ENCODE measurements at places on chromosomes 7 and 10. TPM values are rescaled to one million over a fixed set of nuclear protein-coding genes. Genes with fewer than 3 reads are reported as not detected.

DNA sequence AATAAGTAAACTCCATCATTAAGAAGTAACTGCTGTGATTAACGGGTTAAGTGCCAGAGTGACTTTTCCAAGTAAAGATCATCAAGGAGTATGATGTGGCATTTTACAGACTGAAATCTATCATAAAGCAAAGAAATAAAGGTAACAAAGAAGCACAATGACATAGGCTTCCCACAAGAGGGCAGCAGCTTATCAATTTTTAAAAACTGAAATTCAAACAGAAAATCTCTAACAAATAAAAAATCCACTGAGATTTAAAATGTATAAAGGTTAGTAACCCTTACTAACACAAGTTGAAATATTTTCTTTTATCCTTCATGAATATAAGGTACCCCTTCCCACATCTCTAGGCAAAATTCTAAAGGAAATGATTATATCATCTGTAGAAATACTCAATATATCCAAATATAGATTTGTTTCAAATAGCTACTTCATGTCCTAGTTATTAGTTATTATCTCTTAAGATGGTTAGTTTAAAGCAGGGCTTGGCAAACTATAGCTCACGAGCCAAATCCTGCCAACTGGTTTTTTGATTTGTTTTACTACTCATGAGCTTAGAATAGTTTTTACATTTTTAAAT, 29.2 kb downstream of the FAM3C start:
- H3K4me3 ChIP-seq, result no peak overlapping the region
- H3K4me1 ChIP-seq, result peaks cover 33% of the 10 kb centered on the region
- no peaks in the 10 kb centered on the region for H3K36me3 ChIP-seq

DNA sequence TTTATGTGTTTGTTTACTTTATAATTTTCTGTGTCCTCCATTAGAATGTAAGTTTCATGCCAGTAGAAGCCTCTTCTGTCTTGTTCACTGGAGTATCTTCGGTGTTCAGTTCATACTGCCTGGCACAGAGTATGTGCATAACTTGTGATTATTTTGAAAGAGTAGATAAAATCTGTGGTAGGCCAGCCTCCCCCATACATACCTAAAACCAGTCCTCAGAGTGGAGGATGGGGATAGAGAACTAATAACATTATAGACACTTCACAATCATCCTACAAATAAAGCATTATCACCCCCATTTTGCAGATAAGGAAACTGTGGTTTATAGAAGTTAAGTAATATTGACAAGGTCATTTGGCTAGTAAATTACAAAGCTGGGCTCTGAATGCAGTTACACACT, 28.0 kb downstream of the VIM start:
- no peak overlapping the region for H3K27ac ChIP-seq
- no peak for DNase-seq
- H3K27me3 ChIP-seq, result no peaks in the 10 kb centered on the region
- H3K36me3 ChIP-seq, result no peaks in the 10 kb centered on the region

DNA sequence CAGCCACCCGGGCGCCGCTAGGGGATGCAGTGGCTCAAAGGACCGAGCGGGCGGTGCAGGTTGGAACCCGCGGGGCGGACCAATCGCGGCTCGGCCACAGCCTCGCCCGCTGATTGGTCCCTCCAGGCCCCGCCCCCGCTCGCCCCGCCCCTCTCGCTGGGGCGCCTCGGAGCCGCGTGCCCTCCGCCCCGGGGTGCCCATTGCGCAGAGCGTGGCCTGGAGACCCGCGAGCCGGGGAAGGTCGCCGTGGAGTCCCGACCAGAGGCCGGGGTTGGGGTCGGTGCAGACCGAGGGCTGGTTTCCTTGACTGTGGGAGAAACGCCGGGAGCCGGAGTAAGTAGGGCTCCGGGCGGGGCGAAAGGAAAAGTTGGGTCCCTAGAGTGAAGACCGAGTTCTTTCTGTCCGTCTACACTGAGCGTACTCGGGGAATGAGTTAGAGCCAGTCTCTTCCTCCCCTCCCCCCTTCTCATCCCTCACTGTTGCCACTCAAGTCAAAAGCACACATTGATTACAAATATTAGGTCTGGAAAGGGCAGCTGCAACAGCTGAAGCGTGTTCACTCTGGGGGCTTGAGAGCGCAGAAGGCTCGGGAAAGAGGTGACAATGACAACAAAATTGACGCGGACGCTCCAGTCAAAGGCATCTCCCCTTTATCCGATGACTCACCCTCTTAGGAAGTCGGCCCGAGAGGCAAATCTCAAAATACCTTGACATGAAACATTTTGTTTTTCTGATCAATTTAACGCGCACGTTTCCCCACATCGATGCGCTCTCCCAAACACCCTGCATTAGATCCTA, 843 bp upstream of the GATA3 start:
- no peak overlapping the region for H3K27ac ChIP-seq
- H3K27me3 ChIP-seq, result no peaks in the 10 kb centered on the region
- H3K36me3 ChIP-seq, result no peaks in the 10 kb centered on the region
- DNase-seq, result no peak
- no peaks in the 10 kb centered on the region for H3K4me1 ChIP-seq
- H3K4me3 ChIP-seq, result no peak overlapping the region

The CDK1 gene
- total RNA-seq, result 129 TPM

GRCh38 chr7:94871132-94871531, 36.3 kb upstream of the PPP1R9A start:
- H3K36me3 ChIP-seq, result no peaks in the 10 kb centered on the region
- no peaks in the 10 kb centered on the region for H3K4me1 ChIP-seq
- no peaks in the 10 kb centered on the region for H3K27me3 ChIP-seq
- no peak overlapping the region for H3K27ac ChIP-seq

DNA sequence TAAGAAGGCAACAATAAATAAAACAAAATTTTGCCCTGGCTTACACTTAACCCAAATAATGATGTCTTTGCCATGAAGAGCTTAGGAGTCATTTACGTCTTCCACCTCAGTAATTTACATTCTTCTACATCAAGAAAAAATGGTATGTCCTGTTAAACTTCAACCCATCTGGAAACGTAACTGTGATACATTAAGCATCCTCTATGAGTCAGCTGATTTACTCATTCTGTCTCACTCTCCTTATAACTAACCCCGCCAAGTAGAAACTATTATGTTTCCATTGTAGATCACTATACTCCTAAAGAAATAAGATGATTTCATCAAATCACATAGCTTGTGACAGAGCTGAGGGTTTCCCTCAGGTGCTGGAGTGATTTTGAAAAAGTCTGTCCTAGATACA, 330.7 kb downstream of the CDC14C start:
- H3K27me3 ChIP-seq, result no peaks in the 10 kb centered on the region
- no peak overlapping the region for H3K4me3 ChIP-seq
- H3K36me3 ChIP-seq, result no peaks in the 10 kb centered on the region

- no peaks in the 10 kb centered on the region for H3K27me3 ChIP-seq
- no peak overlapping the region for H3K27ac ChIP-seq
- DNase-seq, result no peak
- no peak overlapping the region for H3K4me3 ChIP-seq
- peaks cover 3% of the 10 kb centered on the region for H3K36me3 ChIP-seq
These were observed 231.6 kb downstream of the TRIL start for GRCh38 chr7:28726555-28726954.

DNA sequence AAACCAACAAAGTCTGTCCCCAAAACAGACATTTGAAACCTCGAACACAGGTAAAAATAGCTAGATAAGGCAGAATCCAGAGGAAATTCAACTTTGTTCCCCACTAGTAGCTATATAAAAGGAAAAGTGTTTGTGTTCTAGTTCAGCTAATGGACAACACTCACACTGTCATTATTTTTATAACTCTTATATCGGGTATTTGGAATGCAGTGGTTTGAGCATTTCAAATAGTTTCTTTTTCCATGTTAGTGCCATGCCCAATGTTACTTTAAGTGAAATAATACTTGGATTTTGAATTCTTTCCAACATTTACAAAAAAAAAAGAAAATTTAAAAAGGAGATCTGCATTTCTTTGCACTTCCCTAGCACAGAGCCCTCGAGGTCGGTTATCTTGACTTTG, 213.6 kb downstream of the DOCK4 start:
- H3K27ac ChIP-seq, result no peak overlapping the region
- H3K4me1 ChIP-seq, result no peaks in the 10 kb centered on the region
- H3K27me3 ChIP-seq, result no peaks in the 10 kb centered on the region

DNA sequence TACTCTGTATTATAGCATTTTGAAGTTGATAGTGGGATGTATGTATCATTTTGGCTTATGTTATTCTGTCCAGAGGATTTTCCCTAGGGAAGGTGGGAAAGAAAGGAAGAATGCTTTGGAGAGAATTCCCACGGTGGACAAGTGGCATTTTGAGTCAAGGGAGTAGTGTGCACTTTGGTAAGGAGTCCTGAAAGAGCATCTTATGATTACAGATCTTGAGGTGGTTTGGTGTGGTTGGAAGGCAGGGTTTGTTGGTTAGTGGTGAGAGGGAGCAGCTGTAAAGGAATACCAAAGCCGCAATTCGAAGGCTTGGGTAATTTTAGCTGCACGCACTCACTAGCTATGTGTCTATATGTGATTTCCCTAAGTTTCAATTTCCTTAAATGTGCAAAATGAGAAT, 16.1 kb downstream of the CCSER2 start:
- no peak overlapping the region for H3K27ac ChIP-seq
- no peak for DNase-seq
- H3K4me3 ChIP-seq, result no peak overlapping the region
- no peaks in the 10 kb centered on the region for H3K4me1 ChIP-seq
- H3K36me3 ChIP-seq, result no peaks in the 10 kb centered on the region
- no peaks in the 10 kb centered on the region for H3K27me3 ChIP-seq

DNA sequence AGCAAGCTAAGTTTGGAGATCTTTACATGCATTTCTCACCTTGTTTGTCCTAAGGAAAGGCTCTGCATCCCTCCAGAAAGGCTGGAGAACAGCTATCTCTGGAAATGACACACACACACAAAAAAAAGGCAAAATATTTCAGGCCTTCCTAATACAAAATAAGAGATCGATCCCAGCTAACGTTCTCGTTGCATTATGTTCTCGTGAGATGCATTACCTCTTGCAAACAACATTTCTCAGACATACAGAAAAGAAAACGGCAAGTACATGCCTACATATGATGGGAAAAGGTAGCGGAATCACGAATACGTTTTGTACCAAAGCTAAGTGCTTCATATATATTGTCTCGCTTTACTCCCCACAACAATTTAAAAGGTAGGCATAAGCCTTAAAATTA, 488 bp downstream of the MTERF1 start:
- peaks cover 30% of the 10 kb centered on the region for H3K4me1 ChIP-seq
- DNase-seq, result peak; percentile 46
- H3K36me3 ChIP-seq, result peaks cover 31% of the 10 kb centered on the region
- H3K27ac ChIP-seq, result no peak overlapping the region

- no peak for DNase-seq
- no peaks in the 10 kb centered on the region for H3K4me1 ChIP-seq
- H3K27ac ChIP-seq, result no peak overlapping the region
- H3K27me3 ChIP-seq, result no peaks in the 10 kb centered on the region
- H3K4me3 ChIP-seq, result no peak overlapping the region
- H3K36me3 ChIP-seq, result peaks cover 37% of the 10 kb centered on the region
These were observed 58.1 kb downstream of the KIF20B start for GRCh38 chr10:89759531-89759930.

- no peaks in the 10 kb centered on the region for H3K4me1 ChIP-seq
- no peaks in the 10 kb centered on the region for H3K27me3 ChIP-seq
- no peaks in the 10 kb centered on the region for H3K36me3 ChIP-seq
- H3K4me3 ChIP-seq, result no peak overlapping the region
- no peak overlapping the region for H3K27ac ChIP-seq
- no peak for DNase-seq
These were observed 571.4 kb downstream of the DNAJB6 start for GRCh38 chr7:157908006-157908782.

The TRIM74 gene
- total RNA-seq, result not detected

DNA sequence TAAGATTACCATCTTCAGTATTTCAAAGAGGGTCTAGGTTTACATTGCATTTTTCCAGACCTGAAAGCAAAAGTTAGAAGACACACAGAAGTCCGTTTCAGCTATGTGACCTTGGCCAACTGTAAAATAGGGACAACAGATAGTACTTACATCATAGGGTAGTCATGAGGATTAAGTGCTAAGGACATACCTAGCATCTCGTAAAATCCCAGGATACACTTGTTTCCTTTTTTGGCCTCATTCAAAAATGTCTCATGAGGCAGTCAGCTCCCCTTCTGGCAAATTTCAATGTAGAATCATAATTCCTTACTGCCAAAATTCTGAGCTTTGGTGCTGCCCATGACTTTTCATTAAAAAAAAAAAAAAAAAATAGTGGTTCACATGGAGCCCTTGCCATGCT, 6.4 kb upstream of the DUSP5 start:
- no peak for DNase-seq

The CALN1 gene
- total RNA-seq, result not detected

DNA sequence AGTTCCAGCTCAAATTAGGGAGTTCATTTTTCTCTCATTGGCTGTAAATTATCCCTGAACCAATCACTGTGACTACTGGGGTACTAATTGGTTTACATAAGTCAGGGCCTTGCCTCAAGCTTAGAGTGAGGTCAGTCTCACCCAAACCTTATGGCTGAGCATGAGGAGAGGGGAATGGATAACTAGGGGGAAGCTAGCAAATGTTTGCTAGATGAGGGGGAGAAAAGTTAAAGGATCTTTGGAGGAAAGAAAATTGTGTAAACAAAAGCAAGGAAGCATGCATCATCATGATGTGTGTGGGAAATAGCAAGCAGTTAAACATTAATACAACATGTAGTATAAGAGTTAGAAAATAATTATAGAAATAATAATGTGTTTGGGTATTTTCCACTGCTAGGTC, 121.9 kb downstream of the BBS9 start:
- no peaks in the 10 kb centered on the region for H3K4me1 ChIP-seq
- DNase-seq, result no peak
- H3K36me3 ChIP-seq, result no peaks in the 10 kb centered on the region
- no peaks in the 10 kb centered on the region for H3K27me3 ChIP-seq
- H3K4me3 ChIP-seq, result no peak overlapping the region
- H3K27ac ChIP-seq, result no peak overlapping the region

DNA sequence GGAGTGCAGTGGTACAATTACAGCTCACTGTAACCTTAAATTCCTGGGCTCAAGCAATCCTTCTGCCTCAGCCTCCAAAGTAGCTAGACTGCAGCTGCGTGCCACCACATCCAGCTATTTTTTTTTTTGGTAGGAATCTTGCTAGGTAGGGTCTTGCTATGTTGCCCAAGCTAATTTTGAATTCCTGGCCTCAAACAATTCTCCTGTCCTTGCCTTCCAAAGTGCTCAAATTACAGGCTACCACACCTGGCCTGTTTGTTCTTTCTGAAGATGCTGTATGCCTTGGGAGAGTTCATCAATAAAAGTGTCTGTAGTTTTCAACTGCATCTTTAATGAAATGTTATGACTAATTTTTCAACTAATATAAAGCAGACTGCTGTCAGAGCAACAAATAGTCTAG, 452 bp downstream of the SAMD9 start:
- H3K4me1 ChIP-seq, result peaks cover 31% of the 10 kb centered on the region
- peak; percentile 45 for DNase-seq
- H3K4me3 ChIP-seq, result peak overlapping the region; percentile 69
- peaks cover 10% of the 10 kb centered on the region for H3K36me3 ChIP-seq

The COMTD1 gene
- total RNA-seq, result 75.0 TPM

Measured in Karpas-422 (cell line).